Substantia nigra (tissue), 51 donors: ENCODE measurements at places on chromosomes 2 and 18.

DNA sequence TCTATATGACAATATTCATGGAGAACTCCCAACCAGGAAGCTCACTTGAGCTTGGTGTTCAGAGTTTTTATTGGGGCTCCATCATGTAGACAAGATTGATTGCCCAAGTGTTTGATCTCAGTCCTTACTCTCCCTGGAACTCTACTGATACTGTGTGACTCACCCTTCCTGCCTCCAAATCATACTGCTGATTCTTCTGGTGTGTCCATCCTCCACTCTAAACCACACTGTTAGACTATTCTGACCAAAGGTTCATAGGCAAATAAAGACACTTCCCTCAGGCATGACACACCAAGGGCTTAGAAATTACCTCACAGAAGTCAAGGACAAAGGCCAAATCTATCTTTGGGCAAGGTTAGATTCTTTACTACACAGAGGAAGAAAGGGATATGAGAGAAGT lies 107.9 kb upstream of the CDH20 start:
- DNase-seq, result no peak

- no peak for DNase-seq
These were observed 9.8 kb downstream of the ACP1 start for GRCh38 chr2:274503-274902.

DNA sequence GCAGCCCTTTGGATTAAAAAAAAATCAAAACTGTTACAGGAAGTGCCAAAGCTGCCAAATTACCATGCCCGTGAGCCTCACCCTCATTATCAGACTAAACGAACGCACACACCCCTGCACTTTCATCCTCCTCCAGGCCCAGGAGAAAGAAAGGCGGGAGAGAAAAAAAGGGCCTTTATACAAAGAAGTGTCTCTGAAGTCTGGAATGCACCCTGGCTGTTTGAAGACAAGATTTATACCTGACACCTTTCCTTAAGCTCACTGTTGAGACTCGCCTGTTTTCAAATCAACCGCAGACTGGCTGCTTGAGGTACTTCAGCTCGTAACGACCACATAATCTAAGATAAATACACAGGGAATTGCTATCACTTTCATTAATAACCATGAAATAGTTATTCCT lies 31.0 kb downstream of the EDAR start:
- DNase-seq, result no peak

DNA sequence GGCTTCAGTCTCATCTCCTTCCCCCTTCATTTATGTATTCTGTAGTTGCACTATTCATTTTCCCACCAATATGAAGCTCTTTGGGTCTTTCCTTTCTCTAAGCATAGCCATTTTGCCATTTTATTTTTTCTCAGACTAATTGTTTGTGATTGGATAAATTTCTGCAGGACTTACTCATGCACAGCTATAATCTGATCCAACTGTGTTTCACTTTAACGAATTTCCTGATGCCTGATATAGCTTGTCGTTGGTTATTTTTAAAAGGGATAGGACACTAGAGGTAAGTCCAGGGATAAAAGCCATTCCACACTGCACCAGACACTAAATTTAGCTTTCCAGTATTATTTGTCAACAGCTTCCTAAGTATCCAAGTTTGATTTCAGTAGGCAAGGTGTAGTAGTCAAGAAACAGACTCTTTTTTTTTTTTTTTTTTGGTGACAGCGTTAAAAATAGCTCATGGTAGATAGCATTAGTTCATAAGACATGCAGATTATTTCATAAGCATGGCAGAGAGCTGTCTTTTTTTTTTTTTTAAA lies 17.4 kb downstream of the ASB18 start:
- no peak for DNase-seq

GRCh38 chr2:104793966-104794365 lies 59.9 kb upstream of the POU3F3 start:
- no peak for DNase-seq

- no peak for DNase-seq
These were observed 180.6 kb upstream of the RBMS1 start for GRCh38 chr2:160674146-160674750.

GRCh38 chr2:5908071-5908470 lies 215.9 kb downstream of the SOX11 start:
- DNase-seq, result no peak

GRCh38 chr2:73013936-73014335 lies 57.6 kb downstream of the SFXN5 start:
- no peak for DNase-seq

DNA sequence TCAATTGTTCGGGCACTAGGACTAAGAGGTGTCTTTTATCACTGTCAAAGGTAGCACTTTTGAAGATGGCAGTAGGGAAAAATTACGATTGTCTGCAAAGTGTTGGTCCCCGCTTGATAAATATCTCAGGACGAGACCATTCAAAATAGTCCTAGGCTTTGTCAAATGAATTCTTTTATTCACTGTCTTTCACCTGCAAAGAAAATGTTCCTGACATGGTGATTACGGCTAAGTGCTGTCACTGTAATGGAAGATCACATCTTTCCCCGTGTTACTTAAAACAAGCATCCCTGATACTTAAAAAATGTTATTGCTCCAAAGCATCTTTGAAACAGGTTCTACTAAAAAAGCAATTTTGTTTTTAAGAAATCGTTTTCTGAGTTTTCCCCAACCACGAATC lies 71.7 kb downstream of the KCTD1 start:
- DNase-seq, result no peak

GRCh38 chr2:98821629-98822135 lies 90.8 kb upstream of the MGAT4A start:
- no peak for DNase-seq

DNA sequence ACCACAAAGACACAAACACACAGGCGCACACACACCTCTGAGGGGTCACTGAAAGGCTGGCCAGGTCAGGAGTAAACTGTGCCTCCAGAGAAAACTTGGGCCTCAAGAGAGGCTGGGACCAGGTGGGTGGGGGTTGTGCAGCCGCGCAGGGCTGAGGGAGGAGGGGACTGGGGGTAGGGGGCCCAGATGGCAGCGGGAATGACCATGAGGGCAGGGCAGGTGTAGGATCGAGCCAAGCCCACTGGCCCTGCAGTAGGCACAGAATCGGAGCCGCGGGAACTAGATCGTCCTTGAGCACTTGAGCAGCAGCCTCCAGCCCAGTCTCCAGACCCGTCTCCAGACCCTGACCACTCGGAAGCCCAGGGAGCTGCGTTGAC lies 36.8 kb downstream of the ANKMY1 start:
- no peak for DNase-seq

- no peak for DNase-seq
These were observed 36.1 kb downstream of the ZRANB3 start for GRCh38 chr2:135494917-135495316.

- no peak for DNase-seq
These were observed 109.1 kb downstream of the RIF1 start for GRCh38 chr2:151518802-151519201.

DNA sequence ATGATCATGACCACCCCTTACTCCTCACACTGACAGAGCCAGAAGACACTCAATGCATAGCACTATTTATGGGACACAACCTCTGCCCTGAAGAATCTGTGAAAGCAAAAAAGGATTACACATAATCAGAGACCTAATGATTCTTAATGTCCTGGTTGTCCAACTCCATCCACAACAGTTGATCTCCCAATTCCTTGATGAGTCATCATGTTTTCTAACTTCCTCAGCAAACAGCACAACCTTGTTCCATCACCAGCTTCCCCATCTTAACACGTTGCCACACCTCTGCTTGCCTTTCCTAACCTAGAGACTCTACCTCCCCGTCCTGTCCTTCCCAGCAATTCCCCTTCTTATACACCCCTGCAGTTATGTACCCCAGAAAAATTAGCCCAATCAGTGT lies 13.2 kb upstream of the MARCHF4 start:
- no peak for DNase-seq

- no peak for DNase-seq
These were observed 86.1 kb downstream of the CACNB4 start for GRCh38 chr2:152012697-152013096.

DNA sequence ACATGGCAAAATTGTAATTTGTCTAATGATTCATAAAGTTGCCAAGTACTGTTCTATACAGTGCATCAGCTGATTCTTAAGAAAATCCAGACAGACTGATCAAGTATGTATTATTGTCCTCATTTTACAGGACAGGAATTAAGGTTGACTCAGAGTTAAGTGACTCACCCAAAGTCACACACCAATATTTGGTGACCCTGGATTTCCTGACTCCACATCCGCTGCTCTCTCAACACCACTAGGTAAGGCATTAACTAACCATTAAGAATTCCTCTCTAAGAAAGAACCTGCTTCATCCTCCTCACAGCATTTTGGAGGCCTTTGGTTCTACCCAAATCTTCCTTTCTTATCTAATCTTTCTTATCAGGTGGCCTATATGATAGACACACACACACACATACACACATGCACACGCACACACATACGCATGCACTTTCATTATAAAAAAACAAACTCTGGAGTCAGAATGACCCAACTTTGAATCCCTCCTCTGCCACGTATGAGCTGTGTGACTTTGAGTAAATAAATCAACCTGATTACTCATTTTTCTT lies 150.8 kb downstream of the ANKRD44 start:
- no peak for DNase-seq

DNA sequence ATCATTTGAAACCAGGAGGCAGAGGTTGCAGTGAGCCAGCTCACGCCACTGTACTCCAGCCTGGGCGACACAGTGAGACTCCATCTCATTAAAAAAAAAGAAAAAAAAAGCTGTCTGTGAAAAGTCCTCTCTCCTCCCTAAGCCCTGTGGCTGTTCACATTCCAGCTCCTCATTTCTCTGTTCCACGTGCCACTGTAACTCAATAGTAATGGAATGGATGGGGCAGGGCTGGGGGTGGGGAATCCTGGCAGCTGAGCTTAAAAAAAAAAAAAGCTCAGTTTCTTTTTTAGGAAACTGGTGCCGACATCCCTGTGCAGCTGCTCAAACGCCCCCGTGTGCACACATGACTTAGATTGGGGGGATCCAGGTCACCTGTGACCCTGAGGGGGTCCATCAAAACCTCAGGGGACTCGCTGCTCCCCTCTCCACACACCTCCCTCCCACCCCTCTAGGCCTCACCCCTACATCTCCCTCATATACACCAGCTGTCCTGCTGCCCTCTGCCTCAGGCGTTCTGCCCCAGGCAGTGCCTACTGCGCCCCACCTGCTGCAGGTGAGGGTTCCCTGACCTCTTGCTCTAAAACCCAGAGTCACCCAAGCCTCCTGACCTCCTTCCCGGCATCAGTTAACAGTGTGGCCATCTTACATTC lies 255.4 kb downstream of the AGAP1 start:
- DNase-seq, result no peak

- DNase-seq, result no peak
These were observed 1135.1 kb upstream of the CRIM1 start for GRCh38 chr2:35220461-35220860.

- peak; percentile 42 for DNase-seq
These were observed at the start of gene SLC30A3 for GRCh38 chr2:27262379-27263286. TSS of gene SLC30A3 (minus strand) at chr2:27263047. CDS start at chr2:27262906, 141 bp downstream.

DNA sequence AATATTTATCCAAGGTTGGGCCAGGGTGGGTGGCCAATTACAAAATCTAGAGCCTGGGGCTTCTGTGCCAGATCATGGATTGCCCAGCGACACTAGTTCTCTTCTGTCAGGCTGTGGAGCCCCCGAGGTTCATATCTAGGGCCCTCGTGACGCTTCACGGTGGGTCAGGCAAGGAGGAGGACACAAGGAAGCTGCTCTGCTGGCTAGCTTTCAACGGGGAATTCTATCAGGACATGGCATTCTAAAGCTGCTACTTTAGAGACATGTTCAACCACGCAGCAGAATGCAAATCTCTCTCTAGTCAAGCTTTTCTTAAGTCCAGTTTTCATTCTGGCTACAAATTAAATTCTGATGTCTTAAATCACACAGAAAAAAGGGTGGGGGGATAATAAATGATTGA lies 180.2 kb downstream of the THADA start:
- DNase-seq, result no peak

DNA sequence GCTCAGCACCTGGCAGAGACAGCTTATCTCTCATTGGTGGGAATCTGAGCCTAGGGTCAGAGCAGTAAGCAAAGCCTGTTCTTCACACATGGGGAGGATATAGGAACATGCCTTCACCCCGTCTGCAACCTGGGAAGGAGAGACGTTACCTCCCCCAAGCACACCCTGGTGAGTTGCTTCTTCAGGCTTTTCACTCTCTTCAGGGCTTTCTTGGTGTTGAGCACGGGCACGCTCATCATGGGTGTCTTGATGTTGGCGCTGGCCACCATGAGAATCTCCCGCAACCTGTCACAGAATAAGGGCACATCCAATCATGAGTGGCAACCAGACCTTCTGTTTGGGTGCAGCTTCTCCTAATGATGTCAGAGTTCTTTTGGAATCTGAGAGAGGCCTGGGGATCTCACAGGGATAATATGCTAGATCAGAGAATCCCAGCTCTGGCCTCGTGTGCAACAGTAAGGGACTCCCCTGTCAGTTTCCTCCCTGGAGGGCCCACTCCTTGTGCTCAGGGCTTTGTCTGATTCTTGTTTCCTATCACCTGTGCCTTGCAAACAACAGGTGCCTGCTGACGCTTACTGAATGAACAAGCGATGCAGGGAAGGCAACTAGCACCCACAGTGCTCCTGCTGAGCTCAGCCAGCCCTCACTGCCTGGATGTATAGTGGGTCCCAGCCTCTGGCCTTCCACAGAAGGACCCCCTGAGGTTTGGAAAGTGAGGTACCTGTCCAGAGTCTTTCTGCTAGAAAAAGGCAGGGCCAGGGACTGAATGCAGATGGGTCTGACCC lies 66.3 kb downstream of the POLR1A start:
- DNase-seq, result no peak

GRCh38 chr2:48496849-48497248 lies 33.1 kb upstream of the STON1 start:
- DNase-seq, result no peak

GRCh38 chr2:127594116-127594591 lies 51.8 kb upstream of the GPR17 start:
- DNase-seq, result no peak

DNA sequence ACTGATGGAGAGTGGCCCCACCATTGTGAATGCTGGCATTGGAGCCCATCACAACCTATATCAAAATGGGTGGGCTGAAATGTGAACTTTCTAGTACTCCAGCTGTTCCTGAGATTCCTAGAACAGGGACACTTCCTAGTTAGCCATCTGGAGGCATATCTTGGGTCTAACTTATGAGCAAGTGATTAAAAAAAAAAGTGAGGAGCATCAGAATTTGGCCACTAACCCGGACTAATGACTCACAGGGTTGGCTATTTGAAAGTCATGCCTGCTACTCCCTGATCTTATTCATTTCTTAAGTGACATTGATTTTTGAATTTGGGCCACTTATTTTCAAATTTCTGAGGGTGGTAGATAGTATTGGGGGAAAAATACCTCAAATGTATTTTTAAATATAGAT lies 216.6 kb downstream of the HRH4 start:
- DNase-seq, result no peak
